ENCODE measurements at places on chromosomes 12 and 14.
A peak's percentile ranks its signal among the peaks of the same experiment; 100 is the strongest.

GRCh38 chr14:68683326-68683725, 109.5 kb downstream of the ZFP36L1 start:
- no peaks in the 10 kb centered on the region for H3K27me3 ChIP-seq
- peaks cover 39% of the 10 kb centered on the region for H3K4me1 ChIP-seq
- H3K36me3 ChIP-seq: no peaks in the 10 kb centered on the region
- no peak overlapping the region for H3K4me3 ChIP-seq

DNA sequence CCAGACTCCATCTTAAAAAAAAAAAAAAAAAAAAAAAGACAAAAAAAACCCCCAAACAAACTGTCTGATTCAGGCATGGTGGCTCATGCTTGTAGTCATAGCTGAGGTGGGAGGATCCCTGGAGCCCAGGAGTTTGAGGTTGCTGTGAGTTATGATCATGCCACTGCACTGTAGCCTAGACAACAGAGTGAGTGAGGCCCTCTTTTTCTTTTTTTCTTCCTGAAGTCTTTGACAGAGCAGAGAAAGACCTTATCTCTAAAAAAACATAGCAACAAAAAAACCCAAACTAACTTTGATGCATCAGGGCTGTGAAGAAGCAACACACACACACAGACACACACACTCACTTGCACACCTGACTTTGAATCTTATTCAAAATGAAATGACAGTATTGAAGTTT, 7.7 kb upstream of the AMN1 start:
- no peaks in the 10 kb centered on the region for H3K4me1 ChIP-seq
- H3K36me3 ChIP-seq: no peaks in the 10 kb centered on the region
- no peak overlapping the region for H3K27ac ChIP-seq
- no peak for DNase-seq

GRCh38 chr14:61646366-61647116, 48.8 kb upstream of the HIF1A start:
- H3K4me3 ChIP-seq: no peak overlapping the region
- H3K36me3 ChIP-seq: no peaks in the 10 kb centered on the region
- H3K27me3 ChIP-seq: no peaks in the 10 kb centered on the region
- H3K4me1 ChIP-seq: no peaks in the 10 kb centered on the region

GRCh38 chr12:46387670-46388069, 15.1 kb upstream of the SLC38A2 start:
- DNase-seq: no peak
- no peaks in the 10 kb centered on the region for H3K27me3 ChIP-seq
- H3K4me3 ChIP-seq: no peak overlapping the region
- no peaks in the 10 kb centered on the region for H3K36me3 ChIP-seq
- H3K27ac ChIP-seq: no peak overlapping the region

DNA sequence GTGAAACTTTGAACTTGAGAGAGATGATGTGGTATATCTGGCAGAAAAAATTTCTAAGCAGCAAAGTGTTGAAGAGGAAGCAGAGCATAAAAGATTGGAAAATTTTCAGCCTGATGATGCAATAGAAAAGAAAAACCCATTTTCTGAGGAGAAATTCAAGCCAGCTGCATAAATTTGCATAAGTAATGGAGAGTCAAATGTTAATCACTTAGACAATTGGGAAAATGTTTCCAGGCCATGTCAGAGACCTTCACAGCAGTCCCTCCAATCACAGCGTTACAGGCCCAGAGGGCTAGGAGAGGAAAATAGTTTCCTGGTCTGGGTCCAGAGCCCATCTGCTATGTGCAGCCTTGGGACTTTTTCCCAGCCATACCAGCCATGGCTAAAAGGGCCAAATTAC, 469.0 kb upstream of the FOXG1 start:
- no peaks in the 10 kb centered on the region for H3K4me1 ChIP-seq
- H3K4me3 ChIP-seq: no peak overlapping the region
- H3K27me3 ChIP-seq: no peaks in the 10 kb centered on the region
- no peak overlapping the region for H3K27ac ChIP-seq
- DNase-seq: no peak

- H3K27me3 ChIP-seq: no peaks in the 10 kb centered on the region
- DNase-seq: no peak
- no peak overlapping the region for H3K4me3 ChIP-seq
- H3K27ac ChIP-seq: no peak overlapping the region
- no peaks in the 10 kb centered on the region for H3K4me1 ChIP-seq
- H3K36me3 ChIP-seq: no peaks in the 10 kb centered on the region
These were observed 42.3 kb downstream of the NPAS3 start for GRCh38 chr14:32980902-32981501.

- H3K36me3 ChIP-seq: no peaks in the 10 kb centered on the region
- no peaks in the 10 kb centered on the region for H3K27me3 ChIP-seq
- H3K4me1 ChIP-seq: peaks cover 15% of the 10 kb centered on the region
- peak overlapping the region; percentile 68 for H3K4me3 ChIP-seq
- peak overlapping the region; percentile 86 for H3K27ac ChIP-seq
- DNase-seq: no peak
These were observed 649 bp upstream of the GNPNAT1 start for GRCh38 chr14:52792097-52792415.

- no peaks in the 10 kb centered on the region for H3K36me3 ChIP-seq
- no peak overlapping the region for H3K4me3 ChIP-seq
- no peak for DNase-seq
- no peaks in the 10 kb centered on the region for H3K4me1 ChIP-seq
These were observed 339.1 kb downstream of the TMEM132D start for GRCh38 chr12:129564768-129565167.

- no peak for DNase-seq
- no peaks in the 10 kb centered on the region for H3K4me1 ChIP-seq
- H3K36me3 ChIP-seq: no peaks in the 10 kb centered on the region
- H3K27ac ChIP-seq: no peak overlapping the region
- H3K4me3 ChIP-seq: no peak overlapping the region
These were observed 496.4 kb downstream of the PCNX1 start for GRCh38 chr14:71403656-71404055.

DNA sequence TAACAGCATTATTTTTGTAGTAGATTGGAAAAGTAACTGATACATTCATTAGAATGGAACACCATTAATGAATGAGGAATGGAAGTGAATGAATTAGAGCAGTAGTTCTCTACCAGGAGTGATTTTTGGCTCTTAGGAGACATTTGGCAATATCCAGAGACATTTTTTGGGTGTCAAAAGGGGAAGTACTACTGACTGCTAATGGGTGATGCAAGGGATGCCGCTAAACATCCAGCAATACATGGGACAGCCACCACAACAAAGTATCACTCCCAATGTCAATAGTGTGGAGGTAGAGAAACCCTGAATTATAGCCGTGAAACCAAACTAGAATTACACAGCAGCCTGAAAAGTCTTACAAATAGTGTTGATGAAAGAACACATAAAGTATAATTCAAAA, 1.5 kb downstream of the CHURC1 start:
- no peaks in the 10 kb centered on the region for H3K36me3 ChIP-seq
- no peak for DNase-seq
- peaks cover 7% of the 10 kb centered on the region for H3K4me1 ChIP-seq
- no peak overlapping the region for H3K27ac ChIP-seq
- no peak overlapping the region for H3K4me3 ChIP-seq

GRCh38 chr12:28771968-28772367, 377.1 kb upstream of the FAR2 start:
- H3K27me3 ChIP-seq: no peaks in the 10 kb centered on the region
- H3K27ac ChIP-seq: no peak overlapping the region
- no peak for DNase-seq
- H3K4me1 ChIP-seq: no peaks in the 10 kb centered on the region
- H3K36me3 ChIP-seq: no peaks in the 10 kb centered on the region

DNA sequence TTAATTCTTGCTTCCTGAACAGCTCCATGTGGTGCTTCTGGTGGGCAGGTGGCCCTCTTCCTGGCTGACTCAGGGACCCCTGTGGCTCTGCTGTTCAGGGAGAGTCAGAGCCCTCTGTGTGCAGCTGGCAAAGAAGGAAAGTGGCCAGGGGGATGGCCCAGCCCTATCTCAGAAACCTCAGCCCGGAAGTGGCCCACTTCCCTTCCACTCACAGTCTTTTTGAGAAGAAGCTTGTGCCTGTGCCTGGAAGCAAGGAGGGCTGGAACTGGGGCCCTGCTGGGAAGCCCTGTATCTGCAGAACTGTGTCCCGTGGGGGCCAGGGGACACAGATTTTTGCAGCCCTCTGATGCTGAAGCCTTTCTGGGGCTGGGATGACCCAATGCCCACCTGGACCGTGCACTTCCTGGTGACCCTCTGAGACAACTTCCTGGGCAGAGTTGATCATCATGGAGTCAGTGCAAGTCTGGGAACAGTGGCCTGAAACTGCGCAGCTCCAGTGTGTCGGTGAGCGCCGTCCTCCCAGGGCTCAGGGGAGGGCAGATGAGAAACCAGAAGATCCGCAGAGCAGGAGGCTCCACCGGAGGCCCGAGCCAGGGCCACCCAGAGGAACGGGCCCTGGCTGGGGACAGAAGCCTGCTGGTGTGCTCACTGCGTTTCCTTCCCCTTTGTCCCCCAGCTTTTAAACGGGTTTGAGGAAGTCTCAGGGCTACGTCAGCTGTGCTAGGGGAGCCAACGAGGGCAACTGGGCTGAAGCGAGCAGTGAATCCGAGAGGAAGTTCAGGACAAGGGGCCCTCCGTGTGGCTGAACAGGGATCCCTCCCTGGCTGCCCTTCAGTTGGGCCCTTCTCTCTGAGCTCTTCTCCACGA, 217.4 kb upstream of the RTL1 start:
- no peak for DNase-seq
- no peaks in the 10 kb centered on the region for H3K27me3 ChIP-seq
- no peak overlapping the region for H3K27ac ChIP-seq
- H3K4me3 ChIP-seq: no peak overlapping the region

GRCh38 chr12:28602786-28603185, 412.5 kb downstream of the CCDC91 start:
- no peaks in the 10 kb centered on the region for H3K27me3 ChIP-seq
- DNase-seq: no peak
- no peaks in the 10 kb centered on the region for H3K4me1 ChIP-seq
- no peak overlapping the region for H3K4me3 ChIP-seq

- no peaks in the 10 kb centered on the region for H3K27me3 ChIP-seq
- H3K36me3 ChIP-seq: no peaks in the 10 kb centered on the region
- H3K27ac ChIP-seq: no peak overlapping the region
- no peak for DNase-seq
- no peaks in the 10 kb centered on the region for H3K4me1 ChIP-seq
- no peak overlapping the region for H3K4me3 ChIP-seq
These were observed 427.9 kb downstream of the AEBP2 start for GRCh38 chr12:19867151-19867550.

DNA sequence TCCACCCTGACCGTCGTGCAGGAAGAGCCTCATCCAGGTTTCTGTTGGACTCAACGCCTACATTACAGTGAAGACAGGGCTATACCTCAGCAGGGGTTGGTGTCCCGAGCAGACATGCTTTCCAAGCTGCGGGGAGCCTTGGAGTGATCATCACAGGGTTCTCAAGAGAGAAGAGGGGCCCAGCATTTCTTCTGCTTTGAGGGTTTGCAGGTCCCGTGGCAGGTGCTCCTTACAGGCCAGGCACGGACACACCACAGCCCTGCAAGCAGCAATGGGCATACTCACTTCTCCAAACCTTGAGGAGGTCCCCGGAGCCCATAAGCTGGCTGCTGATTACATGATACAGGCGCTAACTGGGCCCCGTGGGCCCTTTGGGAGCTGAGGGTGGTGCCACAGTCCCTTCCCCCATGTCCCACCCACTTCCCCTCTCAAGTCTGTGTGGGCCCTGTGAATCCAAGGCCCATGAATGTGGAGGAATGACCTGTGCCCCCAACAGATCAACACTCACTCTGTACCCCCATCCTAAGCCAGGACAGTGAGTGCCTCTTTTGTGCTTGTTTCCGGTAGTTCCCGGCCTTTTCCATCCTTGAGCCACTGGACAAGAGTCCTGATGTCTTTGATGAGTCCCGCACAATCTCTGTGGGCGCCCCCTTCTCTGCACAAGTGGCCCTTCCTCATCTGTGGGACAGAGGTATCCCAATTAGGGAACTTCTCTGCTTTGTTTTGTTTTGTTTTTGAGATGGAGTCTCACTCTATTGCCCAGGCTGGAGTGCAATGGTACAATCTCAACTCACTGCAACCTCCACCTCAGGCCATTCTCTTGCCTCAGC, 1.1 kb downstream of the AQP2 start:
- H3K27ac ChIP-seq: no peak overlapping the region
- no peak overlapping the region for H3K4me3 ChIP-seq
- no peaks in the 10 kb centered on the region for H3K36me3 ChIP-seq
- H3K27me3 ChIP-seq: peaks cover 27% of the 10 kb centered on the region

DNA sequence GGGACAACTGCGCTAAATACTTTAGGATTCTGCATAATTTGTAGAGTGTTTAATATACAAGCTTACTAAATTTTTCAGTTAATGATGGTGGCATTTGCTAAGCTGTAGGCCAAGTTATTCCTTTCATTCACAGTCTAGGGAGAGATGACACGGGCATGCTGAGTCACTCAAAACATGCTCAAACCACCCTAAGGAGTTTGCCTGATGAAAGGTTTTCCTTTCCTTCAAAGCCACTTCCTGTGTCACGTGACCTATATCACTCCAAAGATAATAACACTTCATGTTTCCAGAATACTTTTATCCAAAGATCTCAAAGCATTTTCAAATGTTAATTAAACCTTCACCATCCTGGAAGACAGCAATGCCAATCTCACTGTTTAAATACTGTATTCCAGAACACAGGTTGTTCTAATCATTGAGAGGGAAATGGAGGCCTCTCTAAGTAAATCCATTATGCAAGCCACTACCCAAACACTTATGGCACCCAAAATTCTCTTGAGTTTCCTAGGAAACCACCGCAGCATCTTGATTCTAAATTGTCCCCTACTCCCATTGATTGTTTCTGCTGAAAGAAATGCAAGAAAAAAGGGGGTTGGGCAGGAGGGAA, 207.0 kb upstream of the CDKN3 start:
- no peak overlapping the region for H3K4me3 ChIP-seq
- no peak overlapping the region for H3K27ac ChIP-seq
- no peaks in the 10 kb centered on the region for H3K27me3 ChIP-seq
- H3K4me1 ChIP-seq: no peaks in the 10 kb centered on the region

DNA sequence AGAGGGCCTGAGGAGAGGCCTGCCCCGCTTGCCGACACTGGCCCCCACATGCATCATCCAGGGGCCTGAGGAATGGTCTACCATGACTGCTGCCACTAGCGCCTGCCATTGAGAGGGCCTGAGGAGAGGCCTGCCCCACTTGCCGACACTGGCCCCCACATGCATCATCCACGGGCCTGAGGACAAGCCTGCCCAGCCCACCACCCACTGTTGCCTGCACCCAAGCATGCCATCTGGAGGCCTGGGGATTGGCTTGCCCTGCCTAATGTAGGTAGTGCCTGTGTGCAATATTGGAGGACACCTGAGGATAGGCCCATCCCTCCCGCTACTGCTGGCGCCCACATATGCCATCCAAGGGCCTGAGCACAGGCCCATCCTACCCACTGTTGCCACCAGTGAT, 24.4 kb downstream of the CYP46A1 start:
- H3K4me1 ChIP-seq: no peaks in the 10 kb centered on the region
- peaks cover 19% of the 10 kb centered on the region for H3K36me3 ChIP-seq
- no peak for DNase-seq
- H3K4me3 ChIP-seq: no peak overlapping the region
- H3K27ac ChIP-seq: no peak overlapping the region
